Fibroblast of pulmonary artery (primary cell): ENCODE measurements at places on chromosomes 12 and 14.

- no peak for DNase-seq
These were observed 351.6 kb upstream of the TBX3 start for GRCh38 chr12:115035535-115036107.

- DNase-seq: no peak
These were observed 70.7 kb upstream of the NAP1L1 start for GRCh38 chr12:76155157-76155670.

GRCh38 chr12:117470804-117471203, 109.4 kb upstream of the NOS1 start:
- DNase-seq: no peak

DNA sequence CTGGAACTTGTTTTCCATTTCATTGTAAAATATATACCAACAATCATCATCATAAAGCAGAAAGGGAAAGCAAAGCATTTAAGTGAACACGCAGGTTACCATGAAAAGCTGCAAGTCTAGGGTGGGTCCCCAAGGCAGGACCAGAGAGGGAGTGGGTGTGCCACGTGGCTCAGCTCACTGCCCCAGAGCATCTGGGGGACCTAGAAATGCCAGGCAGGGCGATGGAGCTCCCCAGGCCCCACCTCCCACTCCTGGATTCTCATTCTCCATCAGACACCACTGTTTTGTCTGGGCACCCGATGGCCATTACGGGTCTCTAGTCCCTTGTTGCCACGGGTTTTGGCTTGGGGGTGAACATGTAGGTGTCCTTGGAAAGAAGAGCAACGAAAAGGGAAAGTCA, 34.7 kb downstream of the BCL11B start:
- no peak for DNase-seq

- DNase-seq: peak; percentile 77
These were observed 1.7 kb downstream of the SINHCAF start for GRCh38 chr12:31324116-31324844.

DNA sequence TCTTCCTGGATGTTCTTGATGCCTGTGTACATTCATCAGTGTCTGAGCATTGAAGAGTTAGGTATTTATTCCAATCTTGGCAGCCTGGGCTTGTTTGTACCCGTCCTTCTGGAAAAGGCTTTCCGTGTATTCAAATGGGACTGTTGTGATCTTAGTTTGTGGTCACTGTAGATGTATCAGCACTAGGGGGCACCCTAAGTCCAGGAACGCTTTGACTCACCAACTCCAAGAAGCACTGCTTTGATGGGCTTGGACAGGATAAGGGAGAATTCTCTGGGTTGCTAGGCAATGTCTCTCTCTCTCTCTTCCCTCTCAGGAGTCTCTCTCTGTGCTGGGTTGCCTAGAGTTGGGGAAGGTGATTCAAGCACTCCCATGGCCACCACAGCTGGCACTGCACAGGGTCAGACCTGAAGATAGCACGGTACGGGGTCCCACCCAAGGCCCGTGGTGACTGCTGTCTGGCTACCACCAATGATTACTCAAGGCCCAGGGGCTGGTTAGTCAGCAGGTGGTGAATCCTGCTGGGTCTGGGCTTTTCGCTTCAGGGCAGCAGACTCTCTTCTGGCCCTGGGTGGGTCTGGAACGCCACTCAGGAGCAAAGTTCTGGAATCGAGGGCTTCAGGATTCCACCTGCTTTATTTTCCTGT, 211.1 kb upstream of the RGS6 start:
- DNase-seq: peak; percentile 90

DNA sequence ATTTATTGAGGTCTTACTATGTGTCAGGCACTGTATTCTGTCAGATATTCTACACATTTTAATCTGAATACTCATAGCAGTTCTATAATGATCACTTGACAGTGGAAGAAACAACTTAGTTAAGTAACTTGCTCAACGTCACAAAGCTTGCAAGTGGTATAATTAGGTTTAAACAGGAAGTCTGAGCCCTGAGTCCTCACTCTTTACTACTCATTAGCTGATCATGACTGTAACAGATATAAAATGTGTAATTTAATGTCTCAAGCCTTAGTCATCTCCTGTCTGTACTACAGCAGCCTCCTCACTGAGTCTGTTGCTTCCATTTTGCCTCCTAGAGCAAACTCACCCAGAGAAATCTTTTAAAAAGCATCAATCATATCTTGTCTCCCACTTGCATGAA, 38.9 kb downstream of the PPP4R4 start:
- DNase-seq: peak; percentile 12
